IPS DF 19.7 (cell line): ENCODE measurements at places on chromosomes 7 and 10.

GRCh38 chr7:40544221-40544723 lies 409.5 kb downstream of the SUGCT start:
- no peak for DNase-seq

DNA sequence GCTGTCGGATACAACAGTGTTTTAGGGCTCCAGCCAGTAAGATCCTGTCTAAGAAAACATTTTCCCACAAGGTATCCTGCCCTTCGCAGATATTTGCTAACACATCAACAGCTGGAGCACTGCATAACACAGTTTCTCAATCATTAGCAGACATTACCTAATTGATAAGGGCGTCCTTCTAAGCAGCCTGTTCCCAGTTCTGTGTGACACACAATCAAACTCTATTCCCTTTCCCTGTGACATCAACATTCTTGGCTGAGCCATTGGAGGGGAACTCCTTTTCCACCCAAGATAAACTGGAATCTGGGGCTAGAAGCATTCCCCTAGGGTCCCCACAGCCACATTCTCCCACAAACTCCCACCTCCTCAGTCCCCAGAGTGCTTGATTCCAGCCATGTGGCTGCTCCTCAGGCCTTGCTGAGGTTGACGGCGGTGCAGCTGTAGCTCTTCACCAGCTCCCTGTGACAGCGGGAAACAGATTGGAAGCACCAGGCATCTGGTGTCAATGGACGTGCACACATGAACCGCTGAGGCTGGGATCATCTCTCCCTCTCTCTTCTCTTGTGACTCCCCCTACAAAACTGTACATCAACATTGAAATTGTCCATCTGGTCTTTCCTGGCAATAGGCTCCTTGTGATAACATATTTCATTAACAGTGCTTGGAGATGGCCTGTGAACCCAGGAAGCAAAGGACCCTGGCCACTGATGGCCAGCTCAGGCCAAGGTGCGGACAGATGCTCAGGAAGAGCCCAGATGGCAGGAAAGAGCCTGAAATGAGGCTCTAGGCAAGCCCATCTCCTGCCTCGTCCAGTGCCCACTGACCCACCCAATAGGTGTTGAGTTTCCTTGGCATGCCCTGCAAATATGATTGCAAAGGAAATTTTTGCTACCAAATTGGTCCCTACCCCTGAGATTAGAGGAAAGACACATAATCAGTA lies 131.1 kb upstream of the TBX20 start:
- no peak for DNase-seq

- no peak for DNase-seq
Observed at GRCh38 chr7:129790136-129790535, 162.6 kb downstream of the UBE2H start.

- no peak for DNase-seq
Observed at GRCh38 chr7:70408477-70408876, 723.5 kb upstream of the GALNT17 start.

- DNase-seq = no peak
Observed at GRCh38 chr7:112497481-112497880, 16.7 kb downstream of the LSMEM1 start.

GRCh38 chr10:117617659-117618058 lies 75.1 kb downstream of the EMX2 start:
- DNase-seq = no peak
